ENCODE measurements at places on chromosomes 6 and 20. TPM values are rescaled to one million over a fixed set of nuclear protein-coding genes. Genes with fewer than 3 reads are reported as not detected.

LRRC1 gene
- total RNA-seq: 9.3 TPM

PDYN gene
- not detected for total RNA-seq

ADIG gene
- not detected for total RNA-seq

EFCAB8 gene
- total RNA-seq: not detected

KIF6 gene
- 0.22 TPM for total RNA-seq

All from epithelial cell of proximal tubule (primary cell).